ENCODE measurements at places on chromosomes 7 and 10. TPM values are rescaled to one million over a fixed set of nuclear protein-coding genes. Genes with fewer than 3 reads are reported as not detected.

DNA sequence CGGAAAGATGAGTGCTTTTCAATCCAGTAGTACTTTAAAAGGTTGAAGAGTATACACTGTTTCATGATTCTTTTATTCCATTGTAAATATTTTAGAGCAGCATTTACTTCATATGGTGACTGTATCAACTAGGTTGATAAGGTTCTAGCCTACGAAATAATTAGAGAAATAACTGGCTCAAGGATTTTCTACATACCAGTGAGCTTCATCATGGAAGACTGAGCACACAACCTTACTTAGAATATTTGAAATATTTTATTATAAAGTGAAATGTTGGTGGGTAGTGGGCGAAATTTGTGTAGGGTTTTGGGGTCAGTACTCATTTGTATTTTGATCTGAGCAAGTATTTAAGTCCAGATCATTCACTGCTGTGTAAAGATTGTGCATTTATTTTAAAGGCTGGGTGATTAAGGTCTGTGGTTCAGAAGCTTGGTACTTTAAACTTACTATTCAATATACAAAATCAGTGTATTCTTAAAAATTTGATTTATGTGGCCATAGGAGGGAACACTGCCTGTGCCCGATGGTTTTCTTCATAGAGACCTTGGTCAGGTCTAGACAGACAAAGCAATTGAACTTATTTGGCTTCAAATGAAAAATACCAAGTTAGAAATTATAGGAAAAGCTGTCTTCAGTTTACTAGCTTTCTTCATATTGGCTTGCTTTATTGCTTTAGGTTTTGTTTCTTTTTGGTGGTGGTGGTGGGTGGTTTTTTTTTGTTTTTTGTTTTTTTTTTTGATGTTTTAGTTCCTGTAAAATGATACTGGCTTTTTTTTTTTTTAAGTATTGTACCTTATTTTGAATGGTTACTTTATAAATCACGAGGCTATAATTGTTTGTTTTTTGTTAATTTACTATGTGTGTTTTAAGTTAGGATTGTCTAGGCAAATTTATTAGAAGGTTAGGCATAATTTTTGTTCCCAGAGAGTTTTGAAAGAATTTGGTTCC is 3.0 kb downstream of the KMT2E start:
- DNase-seq: no peak
- peak overlapping the region; percentile 100 for H3K27ac ChIP-seq
- H3K4me3 ChIP-seq: peak overlapping the region; percentile 100
- H3K4me1 ChIP-seq: peaks cover 38% of the 10 kb centered on the region
- H3K36me3 ChIP-seq: peaks cover 58% of the 10 kb centered on the region
- peaks cover 5% of the 10 kb centered on the region for H3K27me3 ChIP-seq

- peaks cover 17% of the 10 kb centered on the region for H3K4me1 ChIP-seq
- H3K36me3 ChIP-seq: peaks cover 4% of the 10 kb centered on the region
- peak overlapping the region; percentile 39 for H3K4me3 ChIP-seq
- peaks cover 4% of the 10 kb centered on the region for H3K27me3 ChIP-seq
- DNase-seq: peak; percentile 65
Measured at GRCh38 chr7:96495751-96496216, 173.9 kb upstream of the SLC25A13 start.

DNA sequence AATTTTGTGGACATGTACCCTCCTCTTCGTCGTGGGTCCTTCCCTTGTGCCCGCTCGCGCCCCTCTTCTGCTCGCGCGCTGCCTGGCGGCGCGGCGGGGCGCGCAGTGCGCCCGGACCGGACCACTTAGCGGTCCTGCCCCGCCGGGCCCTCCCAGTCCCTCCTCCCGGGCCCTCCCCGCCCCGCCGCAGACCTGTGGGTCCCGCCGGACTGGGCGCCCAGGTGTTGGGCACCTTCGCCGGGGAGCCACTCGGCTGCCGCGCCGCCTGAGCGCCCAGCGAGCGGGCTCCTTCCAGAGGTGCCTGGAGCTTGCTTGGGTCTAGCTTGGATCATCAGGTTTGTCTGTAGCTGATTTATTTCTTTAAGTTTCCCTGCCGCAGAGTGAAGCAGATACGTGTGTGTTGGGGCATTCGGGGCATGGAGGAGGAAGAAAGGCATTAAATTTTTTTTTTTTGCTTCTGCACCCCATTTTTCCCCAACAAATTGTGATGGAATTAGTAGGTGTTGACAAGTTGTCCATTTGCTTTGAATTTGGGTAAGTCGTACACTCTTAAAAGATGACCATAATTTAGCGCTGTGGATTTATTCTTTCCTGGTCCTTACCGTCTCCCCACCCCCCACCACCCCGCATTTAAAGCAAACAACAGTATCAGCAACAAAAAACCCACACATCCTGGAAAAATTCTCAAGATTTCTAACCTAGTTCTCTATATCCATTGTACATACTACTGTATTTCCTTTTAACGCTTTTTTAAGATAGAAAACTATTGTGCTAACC is 905 bp downstream of the C1GALT1 start:
- peaks cover 17% of the 10 kb centered on the region for H3K36me3 ChIP-seq
- H3K4me1 ChIP-seq: peaks cover 27% of the 10 kb centered on the region
- H3K4me3 ChIP-seq: peak overlapping the region; percentile 84
- peak overlapping the region; percentile 98 for H3K27ac ChIP-seq

GRCh38 chr10:132204781-132205473 is 18.2 kb downstream of the DPYSL4 start:
- no peak for DNase-seq
- H3K27me3 ChIP-seq: no peaks in the 10 kb centered on the region
- no peak overlapping the region for H3K4me3 ChIP-seq
- no peaks in the 10 kb centered on the region for H3K36me3 ChIP-seq
- H3K27ac ChIP-seq: no peak overlapping the region
- no peaks in the 10 kb centered on the region for H3K4me1 ChIP-seq

DNA sequence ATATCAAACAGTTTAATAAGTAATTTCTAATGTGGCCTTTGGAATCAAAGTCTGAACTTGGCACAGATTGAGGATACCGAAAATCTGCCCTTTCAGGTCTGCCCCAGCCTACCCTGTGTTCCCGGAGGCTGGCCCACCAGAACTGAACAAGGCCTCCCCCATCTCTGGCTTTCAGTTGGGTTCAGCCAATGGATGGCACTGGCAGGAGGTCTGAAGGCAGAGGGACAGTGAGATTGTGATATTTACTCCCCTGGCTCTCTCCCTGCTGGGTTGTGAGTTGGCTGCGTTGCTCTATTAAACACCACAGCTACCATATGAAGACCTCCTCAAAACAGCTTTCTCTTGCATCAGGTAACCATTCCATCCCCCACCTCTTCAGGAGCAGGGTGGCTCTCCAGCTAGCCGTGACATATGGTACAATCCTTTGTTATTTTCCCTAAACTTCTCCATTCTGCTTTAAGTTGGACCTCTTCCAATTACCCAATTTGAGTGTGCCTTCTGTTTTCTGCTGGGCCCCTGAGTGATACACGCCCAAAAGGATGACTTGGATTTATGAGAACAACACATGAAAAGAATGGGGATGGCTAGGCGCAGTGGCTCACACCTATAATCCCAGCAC is 28.1 kb downstream of the DNMBP start:
- H3K36me3 ChIP-seq: no peaks in the 10 kb centered on the region
- no peaks in the 10 kb centered on the region for H3K27me3 ChIP-seq
- DNase-seq: no peak
- H3K27ac ChIP-seq: no peak overlapping the region
- peaks cover 10% of the 10 kb centered on the region for H3K4me1 ChIP-seq
- no peak overlapping the region for H3K4me3 ChIP-seq

- no peaks in the 10 kb centered on the region for H3K36me3 ChIP-seq
- peaks cover 14% of the 10 kb centered on the region for H3K4me1 ChIP-seq
- peak; percentile 65 for DNase-seq
Measured at GRCh38 chr10:46106410-46107255, 60.6 kb upstream of the MSMB start.

DNA sequence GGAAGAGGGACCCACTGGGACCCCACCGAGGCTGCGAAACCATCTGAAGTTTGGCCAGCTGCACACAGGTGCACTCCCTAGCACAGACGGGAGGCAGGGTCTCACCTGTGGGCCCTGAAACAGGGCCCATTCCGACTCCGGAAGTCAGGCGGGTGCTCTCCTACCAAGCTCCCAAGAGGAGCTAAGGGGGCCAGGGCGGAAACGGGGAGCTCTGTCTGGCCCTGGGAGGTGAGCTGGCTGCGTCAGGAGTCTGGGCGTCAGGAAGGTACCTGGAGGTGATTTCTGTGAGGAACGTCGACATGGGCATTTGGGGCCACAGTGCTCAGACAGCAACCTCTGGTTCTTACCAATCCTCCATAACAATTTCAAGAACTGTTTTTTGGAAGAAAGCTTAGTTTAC is 411.7 kb downstream of the TCERG1L start:
- H3K4me3 ChIP-seq: no peak overlapping the region
- no peaks in the 10 kb centered on the region for H3K27me3 ChIP-seq
- no peaks in the 10 kb centered on the region for H3K36me3 ChIP-seq

The SH2B2 gene
- 1.3 TPM for total RNA-seq

The GNGT1 gene
- not detected for total RNA-seq

The SHTN1 gene
- total RNA-seq: not detected
